ENCODE measurements at places on chromosomes 3 and 15. TPM values are rescaled to one million over a fixed set of nuclear protein-coding genes. Genes with fewer than 3 reads are reported as not detected.
A peak's percentile ranks its signal among the peaks of the same experiment; 100 is the strongest.

DNA sequence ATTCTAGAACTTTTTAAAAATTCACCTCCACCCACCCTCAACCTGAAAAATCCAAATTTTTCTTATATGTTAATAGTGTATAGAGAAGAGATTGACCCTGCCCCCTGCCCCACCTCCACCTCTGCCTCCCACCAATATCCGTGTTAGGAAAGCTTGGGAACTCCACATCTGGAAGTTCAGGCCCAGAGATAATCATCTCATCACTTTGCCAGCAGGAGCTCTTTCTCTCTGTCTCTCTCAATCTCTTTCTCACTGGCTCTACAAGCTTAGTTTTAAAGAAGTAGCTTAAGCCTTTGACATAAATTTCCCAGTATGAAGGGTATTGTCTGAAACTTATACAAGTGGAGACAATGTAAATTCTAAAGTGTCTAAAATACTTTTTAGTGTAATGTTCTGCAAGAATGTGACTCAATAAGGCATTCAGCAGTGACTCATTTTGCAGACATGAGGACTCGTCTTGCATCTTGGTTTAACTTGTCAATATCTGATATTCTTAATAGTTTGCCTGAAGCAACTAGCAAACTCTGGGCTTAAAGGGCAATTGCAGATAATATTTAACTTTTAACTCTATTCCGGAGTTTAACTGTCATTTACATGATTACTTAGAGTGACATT lies 299.8 kb upstream of the EPHA3 start:
- H3K27me3 ChIP-seq: no peaks in the 10 kb centered on the region
- DNase-seq: no peak
- no peak overlapping the region for H3K27ac ChIP-seq
- H3K4me3 ChIP-seq: no peak overlapping the region

DNA sequence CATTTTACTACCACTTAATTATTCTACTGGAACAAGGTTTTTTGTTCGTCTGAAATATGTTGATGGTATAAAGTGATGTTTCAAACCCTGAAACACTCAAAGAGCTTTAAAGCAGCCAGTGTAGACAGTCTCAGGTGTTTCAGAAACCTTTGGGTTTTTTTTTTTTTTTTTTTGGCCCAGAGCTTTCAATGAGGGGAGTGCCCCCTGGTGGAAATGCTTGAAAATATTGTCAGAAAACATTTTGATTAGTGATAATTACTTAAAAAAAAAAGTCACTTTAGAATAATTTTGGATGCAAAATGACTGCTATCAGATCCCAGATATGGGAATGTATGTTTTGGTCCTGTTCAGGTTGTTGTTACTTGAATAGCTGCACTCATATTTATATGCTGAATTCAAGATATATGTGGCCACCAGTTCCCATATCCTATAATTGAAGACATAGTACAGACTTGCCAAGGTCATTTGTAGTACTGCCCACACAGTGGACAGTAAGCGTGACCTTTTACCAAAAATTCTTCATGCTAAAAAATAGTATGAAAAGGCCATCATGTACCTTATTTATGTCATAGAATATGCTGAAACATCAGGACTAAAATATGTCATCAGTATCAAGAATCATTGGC lies 35.9 kb downstream of the SATB1 start:
- DNase-seq: peak; percentile 22
- no peak overlapping the region for H3K4me3 ChIP-seq
- H3K36me3 ChIP-seq: peaks cover 5% of the 10 kb centered on the region

GRCh38 chr3:196632046-196632751 lies 7.3 kb upstream of the NRROS start:
- H3K27ac ChIP-seq: peak overlapping the region; percentile 95
- peak overlapping the region; percentile 79 for H3K4me3 ChIP-seq
- H3K27me3 ChIP-seq: peaks cover 9% of the 10 kb centered on the region
- no peaks in the 10 kb centered on the region for H3K36me3 ChIP-seq
- peak; percentile 91 for DNase-seq
- H3K4me1 ChIP-seq: peaks cover 15% of the 10 kb centered on the region

GRCh38 chr3:192216067-192216466 lies 511.3 kb downstream of the FGF12 start:
- H3K27ac ChIP-seq: no peak overlapping the region
- no peaks in the 10 kb centered on the region for H3K36me3 ChIP-seq

DNA sequence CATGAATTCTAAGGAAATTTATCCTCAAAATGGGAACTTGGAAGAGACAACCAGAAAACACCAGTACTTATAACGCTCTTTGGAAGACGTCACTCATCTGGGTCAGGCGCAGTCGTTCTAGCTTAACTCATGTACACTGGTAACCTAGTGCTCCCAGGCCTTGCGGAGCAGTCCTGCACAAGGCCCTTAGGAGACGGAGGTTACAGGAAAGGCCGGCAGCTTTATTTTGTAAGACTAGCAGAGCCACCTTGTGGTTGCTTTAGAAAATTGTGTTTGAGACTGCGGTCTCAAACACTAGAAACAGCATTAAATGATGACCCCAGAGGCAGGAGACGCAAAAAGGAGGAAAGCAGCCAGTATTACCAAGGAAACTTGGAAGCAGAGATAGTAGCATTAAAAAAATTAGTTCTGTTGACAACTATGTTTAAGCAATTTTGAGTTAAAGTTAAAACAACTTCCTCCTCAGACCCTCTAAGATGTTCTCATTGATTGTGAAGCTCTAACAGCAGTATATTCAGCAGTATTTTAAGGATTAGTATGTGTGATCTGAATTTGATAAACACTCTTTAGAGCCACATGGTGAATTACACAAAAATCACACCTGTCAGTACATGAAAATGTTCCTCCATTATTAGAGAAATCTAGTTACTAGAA lies 141.9 kb upstream of the C2CD4B start:
- H3K4me1 ChIP-seq: no peaks in the 10 kb centered on the region
- no peaks in the 10 kb centered on the region for H3K27me3 ChIP-seq
- DNase-seq: peak; percentile 84
- no peaks in the 10 kb centered on the region for H3K36me3 ChIP-seq
- H3K27ac ChIP-seq: no peak overlapping the region
- no peak overlapping the region for H3K4me3 ChIP-seq

DNA sequence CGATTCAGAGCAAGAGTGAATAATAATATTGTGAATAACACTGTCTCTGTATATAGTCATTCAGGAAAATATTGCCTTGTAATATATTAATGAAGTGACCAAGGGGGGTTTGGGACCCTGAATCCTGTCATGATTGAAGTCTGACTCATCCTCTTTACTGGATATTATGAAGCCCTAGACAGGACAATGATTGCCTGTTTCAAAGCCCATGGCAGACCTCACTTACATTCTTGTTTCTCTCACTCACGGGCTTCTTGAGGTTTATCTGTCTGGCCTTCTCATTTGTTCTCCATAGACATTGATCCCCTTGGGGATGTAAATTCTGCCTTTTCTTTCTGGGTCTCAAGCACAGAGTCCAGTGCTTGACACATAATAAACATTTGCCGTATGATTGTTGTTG lies 449.3 kb upstream of the THRB start:
- H3K27me3 ChIP-seq: no peaks in the 10 kb centered on the region
- no peak for DNase-seq
- no peak overlapping the region for H3K27ac ChIP-seq

FAM81A gene
- 0.35 TPM for total RNA-seq

GRCh38 chr3:132870541-132870940 lies 148.3 kb upstream of the NPHP3 start:
- H3K4me1 ChIP-seq: peaks cover 7% of the 10 kb centered on the region
- peak overlapping the region; percentile 69 for H3K27ac ChIP-seq
- H3K36me3 ChIP-seq: no peaks in the 10 kb centered on the region
- no peaks in the 10 kb centered on the region for H3K27me3 ChIP-seq
- H3K4me3 ChIP-seq: no peak overlapping the region

DNA sequence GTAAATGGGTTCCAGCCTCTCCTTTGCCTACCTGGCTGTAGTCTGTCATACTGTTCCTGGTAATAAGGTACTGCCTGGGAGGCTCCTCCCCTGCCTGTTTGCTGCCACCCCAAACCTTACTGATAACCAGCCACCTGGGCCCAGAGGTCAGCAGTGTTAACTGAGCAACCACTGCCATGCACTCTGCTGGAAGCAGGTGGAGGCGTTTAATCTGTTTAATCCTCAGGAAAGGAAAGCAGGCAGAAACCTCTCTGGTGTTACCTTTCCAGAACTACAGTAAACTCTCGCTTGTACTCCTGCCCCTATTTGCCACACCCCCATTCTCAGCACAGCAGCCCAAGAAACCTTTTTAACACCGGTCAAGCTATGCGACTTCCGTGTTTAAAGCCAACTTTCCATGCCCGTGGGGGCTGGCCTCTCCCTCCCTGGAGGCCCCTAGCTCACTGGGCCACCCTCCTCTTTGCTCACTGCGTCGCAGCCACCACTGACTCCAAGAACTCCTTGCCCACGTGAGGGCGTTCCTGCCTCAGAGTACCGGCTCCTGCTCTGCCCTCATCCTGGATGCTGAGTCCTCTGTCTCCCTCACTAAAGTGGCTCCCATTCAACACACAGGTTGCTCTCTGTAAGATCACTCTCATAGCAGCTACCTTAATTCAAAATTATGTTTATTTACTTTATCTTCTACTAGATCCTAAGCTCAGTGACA lies 8.3 kb downstream of the BDH1 start:
- peaks cover 18% of the 10 kb centered on the region for H3K4me1 ChIP-seq
- H3K36me3 ChIP-seq: no peaks in the 10 kb centered on the region
- no peak for DNase-seq
- no peak overlapping the region for H3K27ac ChIP-seq

CLDN11 gene
- 0.62 TPM for total RNA-seq

CYP19A1 gene
- 2.0 TPM for total RNA-seq

- H3K27ac ChIP-seq: no peak overlapping the region
- no peak overlapping the region for H3K4me3 ChIP-seq
- no peaks in the 10 kb centered on the region for H3K36me3 ChIP-seq
Observed at GRCh38 chr3:157420606-157421130, 16.0 kb upstream of the PTX3 start.

COL8A1 gene
- total RNA-seq: 1.1 TPM

GRCh38 chr3:31331278-31331677 lies 201.4 kb upstream of the STT3B start:
- no peaks in the 10 kb centered on the region for H3K27me3 ChIP-seq
- no peak overlapping the region for H3K4me3 ChIP-seq
- H3K36me3 ChIP-seq: no peaks in the 10 kb centered on the region
- H3K27ac ChIP-seq: no peak overlapping the region

DNA sequence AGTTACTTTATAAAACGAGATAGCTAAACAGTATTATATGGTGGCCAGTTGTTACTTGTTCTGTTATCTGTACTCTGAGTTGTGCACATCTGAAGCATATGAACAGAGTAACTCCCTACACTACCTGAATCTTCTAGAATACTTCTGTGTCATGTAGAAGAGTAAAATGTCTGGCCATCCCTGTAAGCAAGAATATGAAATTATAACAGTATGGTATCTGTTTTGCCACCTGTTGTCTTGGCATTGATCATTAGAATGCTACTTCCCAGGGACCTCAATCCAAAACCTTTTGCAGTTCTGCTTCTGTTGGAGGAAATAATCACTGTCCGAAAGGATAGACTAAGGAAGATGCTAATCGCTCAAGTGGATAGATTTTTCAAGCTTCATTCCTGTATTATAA lies 1.9 kb downstream of the TEX9 start:
- H3K27me3 ChIP-seq: no peaks in the 10 kb centered on the region
- no peaks in the 10 kb centered on the region for H3K4me1 ChIP-seq
- H3K4me3 ChIP-seq: no peak overlapping the region
- H3K36me3 ChIP-seq: no peaks in the 10 kb centered on the region

DNA sequence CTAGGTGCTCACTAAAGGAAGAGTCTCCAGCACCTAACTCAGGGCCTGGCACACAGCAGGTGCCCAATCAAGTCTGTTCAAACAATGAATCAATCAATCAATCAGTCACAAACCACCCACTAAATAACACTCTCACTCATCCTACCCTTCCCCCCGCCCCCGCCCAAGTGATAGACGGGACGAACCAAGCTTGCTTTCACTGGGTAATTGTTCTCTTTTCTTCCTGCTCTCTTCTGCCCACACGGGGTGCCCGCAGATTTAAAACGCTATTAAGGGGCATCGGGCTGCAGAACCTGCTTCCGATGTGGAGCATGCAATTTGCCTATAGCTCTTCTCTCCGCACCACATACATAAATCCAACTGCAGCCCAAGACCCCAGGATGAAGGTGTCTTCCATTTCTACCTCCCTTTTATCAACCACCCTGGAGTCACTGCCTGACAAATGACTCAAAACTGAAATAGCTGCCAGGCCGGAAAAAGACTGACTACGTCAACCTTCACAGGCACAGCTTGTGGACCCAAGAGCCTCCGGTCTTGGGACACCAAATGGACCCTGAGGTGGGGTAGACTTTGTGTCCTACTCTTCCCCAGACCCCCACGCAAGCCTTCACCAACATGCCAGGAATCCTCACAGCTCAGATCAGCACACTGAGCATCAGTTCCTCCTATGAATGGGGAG lies 1.7 kb downstream of the KLHL25 start:
- H3K4me3 ChIP-seq: peak overlapping the region; percentile 77
- H3K36me3 ChIP-seq: peaks cover 4% of the 10 kb centered on the region
- peaks cover 26% of the 10 kb centered on the region for H3K4me1 ChIP-seq
- DNase-seq: no peak
- H3K27me3 ChIP-seq: peaks cover 3% of the 10 kb centered on the region
- H3K27ac ChIP-seq: no peak overlapping the region

ANKRD34C gene
- under 0.01 TPM for total RNA-seq
